Amniotic stem cell (primary cell): ENCODE measurements at places on chromosomes 13 and 19.

GRCh38 chr13:41981951-41982715 is 21.2 kb upstream of the VWA8 start:
- no peak for DNase-seq

DNA sequence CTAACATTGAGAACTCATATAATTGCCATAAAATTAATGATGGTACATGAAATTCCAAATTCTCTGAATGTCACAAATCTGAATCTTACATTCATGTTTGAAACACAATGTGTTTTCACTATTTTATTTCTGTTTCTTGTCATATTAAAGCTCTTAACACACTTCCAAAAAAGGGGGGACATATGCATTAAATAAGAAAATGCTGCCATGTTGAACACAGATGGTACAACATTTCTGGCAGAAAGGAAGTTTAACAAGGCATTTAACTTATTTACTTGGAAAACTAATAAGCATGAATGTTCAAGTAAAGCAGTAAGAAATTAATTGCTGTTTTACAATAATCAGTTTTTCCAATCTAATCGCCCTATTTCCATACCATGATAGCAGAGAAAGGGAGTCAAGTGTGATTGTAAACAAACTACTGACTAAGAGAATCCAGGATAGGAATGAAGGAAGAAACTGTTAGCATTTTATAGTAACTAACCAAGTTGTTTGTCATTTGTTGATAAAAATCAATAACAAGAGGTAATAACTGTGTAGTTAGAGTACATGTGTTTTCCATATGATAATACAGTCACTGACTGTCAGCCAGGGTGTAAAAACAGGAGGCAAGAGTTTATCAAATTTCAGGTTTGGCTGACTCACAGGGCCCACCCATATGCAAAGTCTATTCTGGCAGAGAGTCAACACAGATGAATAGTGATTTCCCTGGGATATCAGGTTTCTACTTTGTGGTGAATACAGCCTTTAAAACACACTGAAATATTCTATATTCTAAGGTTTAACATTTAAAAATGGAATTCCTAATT is 5.7 kb upstream of the FOXO1 start:
- DNase-seq = peak; percentile 7

DNA sequence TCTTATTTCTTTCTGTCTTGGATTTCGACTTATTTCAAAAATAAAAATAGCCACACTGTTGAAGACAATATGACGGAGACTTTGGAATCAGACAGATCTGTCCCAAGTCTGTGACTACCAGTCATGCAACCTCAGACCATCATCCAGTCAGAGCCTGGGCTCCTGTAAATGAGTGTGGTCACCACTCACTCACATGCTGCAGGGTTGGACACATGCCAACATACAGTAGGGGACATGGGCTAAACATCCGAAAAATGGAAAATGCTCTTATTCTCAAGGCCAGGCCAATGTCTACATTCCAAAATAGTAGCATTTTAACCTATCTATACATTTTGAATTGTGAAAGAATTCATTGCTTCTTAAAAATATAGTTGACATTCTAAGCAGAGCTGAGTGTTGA is 75.5 kb upstream of the EDNRB start:
- no peak for DNase-seq

DNA sequence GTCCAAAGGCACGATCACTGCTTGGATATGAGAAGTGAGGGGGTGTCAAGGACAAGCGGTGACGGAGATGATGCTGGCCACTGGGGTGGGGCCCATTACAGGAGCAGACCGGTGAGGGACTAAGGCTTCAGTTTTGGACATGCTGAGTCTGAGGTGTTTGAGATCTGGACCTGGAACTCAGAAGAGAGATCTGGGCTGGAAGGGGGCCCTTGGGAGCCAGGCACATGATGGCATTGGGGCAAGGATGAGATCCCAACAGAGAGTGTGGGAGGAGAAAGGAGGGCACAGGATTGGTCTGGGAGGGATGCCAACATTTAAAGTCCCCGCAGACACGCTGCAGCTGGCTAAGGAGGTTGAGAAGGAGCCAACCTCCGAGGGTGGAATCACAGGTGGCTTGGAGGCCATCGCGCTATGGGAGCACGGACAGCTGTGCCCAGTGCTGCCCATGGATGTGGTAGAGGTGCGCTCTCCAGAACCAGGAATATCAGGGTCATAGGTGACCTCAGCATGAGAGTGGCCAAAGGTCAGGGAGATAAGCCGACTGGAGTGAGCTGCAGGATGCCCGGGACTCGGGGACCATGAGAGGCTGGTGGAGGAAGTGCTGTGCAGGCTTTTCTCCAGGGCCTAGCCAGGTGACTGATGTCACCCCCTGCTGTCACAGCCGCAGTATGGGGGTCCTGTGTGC is 21.8 kb downstream of the DHRS12 start:
- no peak for DNase-seq

GRCh38 chr13:19153782-19154450 is 27.7 kb downstream of the TUBA3C start:
- no peak for DNase-seq
